Activated CD8-positive, alpha-beta memory T cell treated with anti-CD3 and anti-CD28 coated beads for 1 hour (primary cell): ENCODE measurements at places on chromosomes 6 and 20.
A peak's percentile ranks its signal among the peaks of the same experiment; 100 is the strongest.

- no peak for DNase-seq
These were observed 134.2 kb downstream of the MEI4 start for GRCh38 chr6:77786935-77787629.

GRCh38 chr6:414447-414846 lies 22.9 kb downstream of the IRF4 start:
- DNase-seq, result no peak

DNA sequence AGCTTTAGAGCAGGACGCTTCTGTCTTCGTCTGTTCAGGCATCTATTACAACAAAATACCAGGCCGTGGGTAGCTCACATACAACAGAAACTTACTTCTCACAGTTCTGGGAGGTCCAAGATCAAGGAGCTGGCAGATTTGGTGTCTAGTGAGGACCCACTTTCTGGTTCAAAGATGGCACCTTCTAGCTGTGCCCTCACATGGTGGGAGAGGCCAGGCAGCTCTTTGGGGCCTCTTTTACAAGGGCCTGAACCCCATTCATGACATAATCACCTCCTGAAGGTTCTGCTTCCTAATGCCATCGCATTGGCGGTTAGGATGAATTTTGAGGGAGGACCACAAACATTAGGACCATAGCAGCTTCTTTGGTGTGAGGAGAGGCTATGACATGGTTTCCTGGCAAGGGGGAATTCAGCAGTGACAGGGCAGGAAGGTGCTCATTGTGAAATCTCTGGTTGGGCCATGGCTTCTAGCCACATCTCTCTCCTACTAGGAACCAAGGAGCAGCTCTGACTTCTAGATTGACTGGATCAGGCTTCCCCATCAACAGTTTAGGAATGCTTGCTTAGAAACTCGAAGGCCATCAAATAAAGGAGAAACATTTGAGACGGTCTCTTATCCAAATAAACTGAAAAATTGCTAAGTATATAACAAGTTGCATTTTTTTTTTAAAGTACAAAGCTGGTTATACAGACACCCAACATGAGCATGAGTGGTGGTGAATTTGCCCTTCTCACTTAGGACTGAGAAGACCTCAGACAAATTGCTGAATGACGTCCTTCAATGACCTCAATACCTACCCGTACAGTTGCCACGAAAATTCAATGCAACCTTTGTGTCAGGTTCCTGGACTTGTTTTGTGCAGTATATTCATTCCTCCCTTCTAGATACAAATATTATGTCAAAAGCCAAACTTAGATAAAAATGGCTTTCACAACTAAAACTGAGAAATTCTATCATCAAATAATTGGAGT lies 140.7 kb downstream of the ZDHHC14 start:
- DNase-seq, result no peak

DNA sequence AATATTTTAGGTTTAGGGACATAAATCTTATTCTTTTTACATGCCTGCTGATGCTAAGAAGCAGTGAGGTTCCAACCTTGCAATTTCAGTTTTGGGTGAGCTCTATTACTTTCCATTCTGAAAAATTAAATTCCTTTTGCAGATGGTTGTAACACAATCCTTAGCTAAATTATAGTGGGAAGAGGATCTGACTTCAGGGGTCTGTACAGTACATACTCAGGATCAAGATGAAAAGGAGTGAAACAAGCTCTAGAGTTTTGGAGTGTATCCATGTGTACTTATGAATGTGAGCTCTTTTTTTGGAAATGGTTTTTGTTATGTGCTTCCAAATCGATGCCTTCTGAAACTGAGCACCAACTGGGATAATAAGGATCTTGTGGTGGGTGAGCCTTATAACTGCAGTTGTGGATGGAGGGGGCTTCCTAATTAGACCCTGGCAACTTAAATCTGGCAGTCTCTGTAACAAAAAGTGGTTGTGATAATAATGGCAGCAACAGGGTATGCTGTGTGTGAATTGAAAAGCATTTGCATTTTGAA lies 218.8 kb upstream of the MAP3K7 start:
- no peak for DNase-seq

GRCh38 chr20:44142413-44142812 lies 44.6 kb downstream of the JPH2 start:
- no peak for DNase-seq

DNA sequence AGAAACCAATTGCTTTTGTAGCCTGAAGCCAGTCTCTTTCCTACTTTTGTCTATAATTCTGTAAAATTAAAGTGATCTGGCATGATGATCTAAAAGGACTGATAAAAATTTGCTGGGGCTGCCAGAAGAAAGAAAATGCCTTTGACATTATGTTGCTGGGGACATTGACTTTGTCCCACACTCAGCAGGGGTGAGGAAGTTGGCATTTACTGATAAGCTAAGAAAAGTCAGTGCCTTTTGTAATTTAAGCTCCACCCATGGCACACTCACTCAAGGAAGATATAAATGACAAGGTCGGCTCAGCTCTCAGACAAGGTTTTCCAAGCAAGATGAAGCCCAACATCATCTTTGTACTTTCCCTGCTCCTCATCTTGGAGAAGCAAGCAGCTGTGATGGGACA lies at the start of gene SEMG1:
SEMG1 (plus strand) TSS at position 309 of the 400 bp plus-strand sequence; CDS start at position 330, 21 bp downstream.
- no peak for DNase-seq

DNA sequence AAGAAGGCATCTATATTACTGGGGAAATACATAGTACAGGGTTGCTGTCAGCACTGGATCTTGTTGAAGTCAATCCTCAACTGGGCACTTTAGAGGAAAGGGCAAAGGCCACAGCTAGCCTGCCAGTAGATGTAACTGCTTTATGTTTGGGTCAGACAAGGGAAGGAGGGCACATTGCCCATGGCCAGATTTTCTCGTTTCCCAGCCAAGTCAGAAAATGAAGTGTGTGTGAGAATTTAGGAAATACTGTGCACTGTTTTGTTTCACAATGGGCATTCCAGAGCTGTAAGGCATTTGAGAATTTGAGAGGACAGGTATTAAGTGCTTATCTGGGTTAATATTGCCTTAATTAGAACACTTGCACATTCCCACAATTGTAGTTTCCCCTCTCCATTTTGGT lies 183.9 kb upstream of the MCHR2 start:
- DNase-seq, result no peak

- no peak for DNase-seq
These were observed 17.8 kb upstream of the DCBLD1 start for GRCh38 chr6:117464700-117465099.

GRCh38 chr6:75215291-75215690 lies 9.4 kb upstream of the COL12A1 start:
- no peak for DNase-seq

GRCh38 chr6:80449726-80450125 lies 343.3 kb downstream of the BCKDHB start:
- DNase-seq, result no peak

- DNase-seq, result peak; percentile 18
These were observed 66.7 kb downstream of the RPP21 start for GRCh38 chr6:30411515-30412207.

GRCh38 chr6:170212051-170212756 lies 78.7 kb downstream of the DLL1 start:
- DNase-seq, result no peak

- no peak for DNase-seq
These were observed 33.5 kb upstream of the TCF21 start for GRCh38 chr6:133855276-133855990.

- DNase-seq, result no peak
These were observed 26.9 kb downstream of the DDX27 start for GRCh38 chr20:49245921-49246740.

DNA sequence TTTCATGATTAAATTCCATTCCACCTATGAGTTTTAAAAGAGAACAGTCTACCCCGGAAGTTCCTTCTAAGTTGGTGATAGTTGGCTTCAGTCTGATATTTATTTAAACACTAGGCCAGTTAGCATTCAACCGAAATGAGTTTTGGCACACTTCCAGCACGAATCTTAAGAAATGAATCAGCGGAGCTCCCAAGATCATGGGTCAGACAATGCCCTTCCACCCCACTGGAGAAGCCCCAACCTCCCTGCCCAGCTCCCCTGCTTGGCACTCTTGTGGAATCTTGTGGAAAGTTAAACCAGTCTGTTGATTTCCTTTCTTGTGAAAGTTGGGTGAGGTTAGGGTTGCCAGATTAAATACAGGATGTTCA lies 64.3 kb downstream of the MKKS start:
- no peak for DNase-seq

DNA sequence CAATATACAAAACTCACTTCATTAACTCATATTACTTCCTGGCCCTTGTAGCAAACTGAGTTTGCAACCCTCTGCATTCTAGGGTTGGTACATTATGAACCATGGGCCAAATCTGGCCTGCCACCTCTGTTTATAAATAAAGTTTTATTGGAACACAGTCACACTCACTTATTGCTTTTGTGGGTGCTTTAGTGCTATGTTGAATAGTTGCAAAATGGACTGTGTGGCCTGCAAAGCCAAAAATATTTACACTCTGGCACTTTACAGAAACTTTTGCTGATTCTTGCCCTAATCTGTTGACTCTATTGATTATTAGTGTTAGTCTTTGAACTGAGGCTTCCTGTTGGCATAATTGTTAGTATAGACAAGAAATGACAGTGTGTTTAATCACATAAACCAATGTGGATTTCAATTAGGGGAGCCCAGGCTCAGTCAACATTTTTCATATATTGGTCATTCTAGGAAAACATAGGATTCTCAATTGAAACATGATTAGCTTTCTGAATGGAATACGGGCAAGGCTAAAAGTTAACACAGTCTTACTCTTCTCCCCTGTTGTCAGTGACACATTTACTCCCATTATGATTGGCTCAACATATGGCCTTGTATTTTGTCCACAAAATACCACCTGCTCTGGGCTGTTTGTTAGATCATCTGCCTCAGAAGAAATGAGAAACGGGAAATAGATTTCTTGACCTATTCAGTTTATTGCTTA lies 241.9 kb upstream of the ZFP64 start:
- no peak for DNase-seq

- DNase-seq, result no peak
These were observed 77.4 kb downstream of the NDUFAF5 start for GRCh38 chr20:13862245-13862644.

DNA sequence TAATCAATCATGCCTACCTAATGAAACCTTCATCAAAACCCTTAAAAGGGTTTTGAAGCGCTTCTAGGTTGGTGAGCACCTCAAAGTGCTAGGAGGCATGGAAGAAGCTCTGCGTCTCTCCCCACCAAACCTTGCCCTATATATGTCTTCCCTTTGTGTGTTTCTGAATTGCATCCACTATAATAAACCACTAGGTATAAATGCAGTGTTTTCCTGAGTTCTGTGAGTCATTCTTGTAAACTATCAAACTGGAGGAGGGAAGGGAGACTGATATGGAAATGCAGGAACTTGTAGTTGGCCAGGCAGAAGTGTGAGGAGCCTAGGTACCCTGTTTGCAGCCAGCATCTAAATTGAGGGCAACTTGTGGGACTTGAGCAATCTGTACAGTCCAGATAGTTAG lies 698.8 kb downstream of the DOK5 start:
- DNase-seq, result no peak

- no peak for DNase-seq
These were observed 395.2 kb downstream of the BCKDHB start for GRCh38 chr6:80501636-80502035.

DNA sequence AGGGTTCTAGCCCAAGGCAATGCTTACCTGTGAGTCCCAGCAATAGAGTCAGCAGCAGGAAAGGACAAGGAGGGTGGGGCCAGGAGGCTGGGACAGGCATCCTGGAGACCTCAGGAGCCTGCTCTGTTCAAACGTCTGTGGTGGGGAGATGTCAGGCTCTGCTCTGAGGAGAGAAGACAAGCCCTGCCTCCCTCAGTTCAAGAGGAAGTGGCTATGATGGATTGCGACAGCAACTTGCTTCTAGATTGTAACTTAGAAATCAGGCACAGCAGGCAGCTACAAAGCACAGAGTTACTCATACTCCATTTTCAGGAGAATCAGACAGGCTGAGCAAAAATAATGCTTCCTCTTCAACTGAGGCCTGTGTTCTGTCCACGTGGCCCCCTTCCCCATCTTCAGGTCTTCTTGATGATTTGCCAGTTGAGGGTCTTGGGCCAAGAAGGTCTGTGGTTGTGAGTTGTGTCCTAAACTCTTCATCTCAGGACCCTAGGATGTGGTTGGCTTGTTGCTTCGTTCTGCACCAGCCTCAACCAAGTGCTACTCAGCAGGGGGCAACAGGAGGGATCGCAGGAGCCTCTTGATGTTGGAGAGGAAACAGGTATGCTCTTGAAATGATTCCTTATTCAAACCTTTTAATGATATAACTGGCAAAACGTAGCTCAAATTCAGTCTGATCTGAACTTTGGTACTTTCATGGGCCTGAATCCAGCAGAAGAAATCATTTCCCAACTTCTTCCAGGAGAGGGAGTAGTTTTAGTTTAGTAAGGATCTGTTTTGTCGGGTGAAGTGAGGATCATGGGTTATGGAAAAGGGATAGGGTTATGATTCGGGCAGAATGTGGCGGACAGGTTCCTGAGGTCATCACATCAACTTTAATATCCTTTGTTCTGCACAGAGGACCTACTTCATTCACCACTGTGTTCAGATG lies 31.0 kb downstream of the SIRPB1 start:
- DNase-seq, result no peak

DNA sequence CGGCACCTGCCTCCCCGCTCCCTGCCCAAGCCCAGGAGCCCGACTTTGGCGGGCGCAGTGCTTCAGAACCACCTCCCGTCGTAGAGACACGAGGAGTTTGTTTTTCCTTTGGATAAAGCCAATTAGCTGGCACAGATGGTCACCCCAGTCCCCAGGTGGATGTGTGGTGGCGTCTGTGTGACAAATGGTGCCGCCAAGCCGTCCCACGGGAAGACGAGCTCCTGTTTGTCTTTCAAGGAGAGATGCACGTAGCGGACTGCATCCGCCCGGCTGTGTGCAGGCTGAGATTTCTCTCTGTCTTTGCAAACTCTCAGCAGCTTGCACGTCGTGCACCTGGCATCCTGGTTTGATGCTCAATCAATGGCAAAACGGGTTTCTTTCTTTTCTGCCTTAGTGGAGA lies 16.1 kb upstream of the MRGBP start:
- DNase-seq, result no peak

DNA sequence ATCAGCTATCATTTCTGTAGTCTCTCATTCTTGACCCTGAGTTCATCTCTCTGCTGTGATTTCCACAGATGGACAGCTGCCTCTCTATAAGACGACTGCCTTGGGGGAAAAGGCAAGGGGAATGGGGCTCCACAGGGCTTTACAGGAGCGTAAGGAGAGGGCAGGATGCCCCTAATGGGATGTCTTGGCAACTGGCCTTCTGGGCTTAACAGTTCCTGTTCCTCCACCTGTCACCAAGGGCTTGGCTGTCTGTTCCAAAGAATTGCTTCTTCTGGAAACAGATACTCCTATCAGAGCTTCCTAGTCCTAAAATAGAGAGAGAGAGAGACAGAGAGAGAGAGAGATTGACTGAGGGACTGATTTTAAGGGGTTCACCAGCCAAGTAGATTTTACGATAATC lies 181.9 kb downstream of the TMEM200A start:
- DNase-seq, result no peak

GRCh38 chr20:44603327-44603726 lies 20.9 kb downstream of the PKIG start:
- no peak for DNase-seq

DNA sequence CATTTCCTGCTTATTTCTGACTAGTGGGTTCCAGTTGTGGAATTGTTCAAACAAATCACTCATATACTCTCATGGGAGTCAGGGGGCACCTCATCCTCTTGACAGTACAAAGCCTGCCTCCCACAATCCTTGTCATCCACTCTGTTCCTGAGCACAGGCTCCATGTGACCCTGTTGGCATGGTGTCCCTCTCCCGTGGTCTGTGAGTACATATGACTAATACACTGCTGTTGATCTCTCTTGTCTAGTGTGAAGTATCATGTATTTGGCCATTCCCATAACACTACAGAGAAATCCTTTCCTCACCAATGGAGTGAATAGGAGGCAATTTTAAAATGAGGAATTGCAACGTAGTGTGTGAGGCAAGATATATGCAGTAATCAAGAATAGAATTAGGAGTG lies 185.3 kb downstream of the OGFRL1 start:
- DNase-seq, result no peak

GRCh38 chr6:29561606-29562181 lies 2.2 kb upstream of the UBD start:
- no peak for DNase-seq
